ENCODE measurements at places on chromosomes 5 and 9.

GRCh38 chr5:88860501-88860900 is 22.5 kb downstream of the MEF2C start:
- no peak overlapping the region for H3K4me3 ChIP-seq
- H3K4me1 ChIP-seq, result no peaks in the 10 kb centered on the region
- no peak for DNase-seq
- H3K27ac ChIP-seq, result no peak overlapping the region

GRCh38 chr5:36770125-36770524 is 106.4 kb upstream of the NIPBL start:
- H3K4me3 ChIP-seq, result no peak overlapping the region
- peaks cover 2% of the 10 kb centered on the region for H3K36me3 ChIP-seq
- H3K4me1 ChIP-seq, result no peaks in the 10 kb centered on the region
- peaks cover 5% of the 10 kb centered on the region for H3K27me3 ChIP-seq
- DNase-seq, result no peak
- H3K27ac ChIP-seq, result no peak overlapping the region

DNA sequence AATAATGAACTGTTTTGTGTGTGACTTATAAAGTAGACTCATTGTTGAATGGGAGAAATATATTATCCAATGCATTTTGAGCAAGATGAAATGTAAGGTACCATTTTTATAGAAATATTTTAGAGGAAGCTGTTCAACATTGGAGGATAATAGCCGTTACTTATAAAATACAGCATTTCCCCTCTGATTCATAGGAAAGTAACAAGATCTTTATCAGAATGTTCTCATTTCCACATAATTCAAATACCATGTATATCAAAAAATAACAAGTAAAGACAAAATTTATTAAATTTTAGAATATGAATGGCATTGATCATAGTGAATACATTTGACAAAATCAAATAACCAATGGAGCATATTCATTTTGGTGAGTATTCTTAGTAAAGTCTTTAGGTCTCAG is 346.7 kb upstream of the PTGER4 start:
- no peaks in the 10 kb centered on the region for H3K36me3 ChIP-seq
- no peak overlapping the region for H3K27ac ChIP-seq
- H3K27me3 ChIP-seq, result no peaks in the 10 kb centered on the region
- DNase-seq, result no peak
- no peak overlapping the region for H3K4me3 ChIP-seq
- H3K4me1 ChIP-seq, result no peaks in the 10 kb centered on the region

DNA sequence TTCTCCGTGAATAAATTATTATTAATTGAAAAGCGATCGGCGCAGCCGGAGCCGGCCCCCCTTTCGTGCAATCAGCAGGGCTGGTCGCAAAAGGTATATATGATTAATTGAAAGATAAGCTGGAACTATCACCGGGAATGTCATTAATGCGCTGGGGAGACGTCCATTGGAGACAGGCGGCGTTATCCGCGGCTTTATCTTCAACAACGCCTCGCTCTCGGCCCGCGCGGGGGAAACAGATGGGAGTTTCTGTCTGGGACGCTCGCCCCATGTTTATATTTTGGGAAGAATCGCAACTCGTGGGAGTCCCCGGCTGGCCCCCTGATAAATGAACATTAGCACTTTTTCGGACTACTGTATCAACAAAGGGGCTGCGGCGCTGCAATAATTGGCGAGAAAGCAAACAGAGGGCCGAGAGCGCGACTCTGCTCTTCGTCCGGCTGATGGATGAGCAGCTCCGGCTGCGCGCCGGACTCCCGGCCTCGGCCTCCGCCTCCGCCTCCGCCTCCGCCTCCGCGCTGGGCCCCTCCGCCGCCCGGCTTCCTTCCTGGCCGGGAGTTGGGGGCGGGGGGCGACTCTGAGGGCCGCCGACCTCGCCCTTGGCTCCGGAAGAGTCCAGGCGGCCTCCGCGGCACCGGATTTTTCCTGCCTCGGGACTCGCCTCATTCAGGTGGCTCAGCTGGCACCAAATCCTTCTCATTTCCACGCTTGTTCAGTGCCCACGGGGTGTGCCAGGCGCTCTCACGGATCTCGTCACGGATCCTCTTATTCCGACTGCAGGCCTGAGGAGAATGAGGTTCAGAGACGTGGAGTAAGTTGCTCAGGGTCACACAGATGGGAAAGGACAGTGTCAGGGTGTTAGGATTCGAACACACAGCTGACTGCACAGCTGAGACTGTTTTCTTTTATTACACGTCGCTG is 3.6 kb upstream of the NKX2-5 start:
- peaks cover 100% of the 10 kb centered on the region for H3K27me3 ChIP-seq
- no peak for DNase-seq
- peak overlapping the region; percentile 69 for H3K4me3 ChIP-seq
- H3K27ac ChIP-seq, result no peak overlapping the region
- H3K4me1 ChIP-seq, result peaks cover 38% of the 10 kb centered on the region

- H3K36me3 ChIP-seq, result no peaks in the 10 kb centered on the region
- no peak overlapping the region for H3K27ac ChIP-seq
- no peak for DNase-seq
- no peaks in the 10 kb centered on the region for H3K27me3 ChIP-seq
- no peak overlapping the region for H3K4me3 ChIP-seq
Observed at GRCh38 chr9:12930906-12931305, 156.1 kb downstream of the LURAP1L start.

DNA sequence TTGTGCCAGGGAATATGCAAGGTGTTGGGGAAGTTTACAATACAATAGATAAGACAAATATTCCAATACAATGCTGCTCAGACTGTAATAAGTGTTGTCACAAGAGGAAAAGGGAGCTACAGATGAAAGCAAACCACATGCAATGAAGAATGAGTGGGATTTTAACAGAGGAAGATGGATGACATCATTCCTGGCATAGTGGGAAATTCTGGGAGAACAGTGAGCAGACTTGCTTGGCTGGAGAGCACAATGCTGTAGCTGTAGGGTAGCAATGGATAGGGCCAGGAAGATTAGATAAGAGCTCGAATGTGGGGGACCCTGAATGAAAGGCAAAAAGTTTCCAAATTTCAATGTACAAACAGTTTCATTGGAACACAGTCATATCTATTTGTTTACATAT is 9.5 kb upstream of the DPYSL3 start:
- H3K36me3 ChIP-seq, result no peaks in the 10 kb centered on the region
- H3K4me3 ChIP-seq, result no peak overlapping the region
- no peak for DNase-seq

DNA sequence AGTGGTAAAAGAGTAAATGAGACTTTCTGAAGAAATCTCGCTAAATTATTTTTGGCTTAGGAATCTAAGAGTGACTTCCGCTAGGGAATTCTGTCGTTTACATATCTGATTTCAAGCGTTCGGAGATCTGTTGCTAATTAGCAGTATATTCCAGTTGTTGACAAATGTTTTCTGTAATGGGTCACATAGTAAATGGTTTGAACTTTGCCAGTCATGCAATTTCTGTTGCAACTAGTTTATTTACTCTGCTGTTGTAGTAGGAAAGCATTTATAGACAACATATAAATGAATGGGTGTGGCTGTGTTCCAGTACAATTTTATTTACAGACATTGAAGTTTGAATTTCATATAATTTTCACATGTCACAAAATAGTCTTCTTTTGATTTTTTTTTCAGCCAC is 57.4 kb upstream of the JAK2 start:
- no peak overlapping the region for H3K4me3 ChIP-seq
- H3K27me3 ChIP-seq, result no peaks in the 10 kb centered on the region
- peaks cover 7% of the 10 kb centered on the region for H3K4me1 ChIP-seq
- DNase-seq, result no peak

DNA sequence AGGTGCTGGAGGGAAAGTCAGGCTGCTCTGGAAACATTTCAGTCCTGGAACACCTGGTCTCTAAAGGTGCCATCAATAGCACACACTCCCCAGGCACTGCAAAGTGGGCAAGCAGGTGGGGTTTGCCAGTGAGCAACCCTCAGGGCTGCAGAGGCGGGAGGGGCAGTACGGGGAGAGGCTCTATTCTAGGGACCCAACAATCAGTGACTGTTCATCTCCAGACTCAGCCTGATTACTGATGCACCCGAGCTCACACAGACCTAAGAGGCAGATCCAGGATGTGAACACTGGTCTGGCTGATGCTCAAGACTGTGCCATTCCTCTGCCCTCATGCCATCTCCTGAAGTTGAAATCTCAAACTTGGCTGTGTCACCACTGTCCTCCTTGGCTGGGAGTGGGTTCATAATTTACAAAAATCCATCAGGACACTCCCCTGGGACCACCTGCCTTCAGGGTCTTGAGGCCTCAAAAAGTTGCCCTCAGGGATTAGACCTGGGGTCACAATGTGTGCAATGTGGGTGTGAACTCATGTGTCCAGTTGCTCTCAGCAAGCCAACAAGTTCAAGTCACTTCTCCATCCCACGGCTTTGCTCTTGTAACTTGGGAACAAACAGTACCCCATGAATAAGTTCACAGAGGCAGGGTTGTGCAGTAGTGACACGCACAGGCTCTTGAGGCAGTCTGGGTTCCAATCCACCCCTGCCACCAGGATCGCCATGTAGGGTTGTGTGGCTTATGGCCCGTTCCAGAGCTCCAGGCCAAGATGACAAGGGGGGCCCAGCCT is 19.9 kb upstream of the KCNMB1 start:
- no peak overlapping the region for H3K27ac ChIP-seq
- no peak for DNase-seq
- H3K36me3 ChIP-seq, result no peaks in the 10 kb centered on the region
- H3K27me3 ChIP-seq, result peaks cover 15% of the 10 kb centered on the region
- H3K4me1 ChIP-seq, result peaks cover 4% of the 10 kb centered on the region
- no peak overlapping the region for H3K4me3 ChIP-seq

DNA sequence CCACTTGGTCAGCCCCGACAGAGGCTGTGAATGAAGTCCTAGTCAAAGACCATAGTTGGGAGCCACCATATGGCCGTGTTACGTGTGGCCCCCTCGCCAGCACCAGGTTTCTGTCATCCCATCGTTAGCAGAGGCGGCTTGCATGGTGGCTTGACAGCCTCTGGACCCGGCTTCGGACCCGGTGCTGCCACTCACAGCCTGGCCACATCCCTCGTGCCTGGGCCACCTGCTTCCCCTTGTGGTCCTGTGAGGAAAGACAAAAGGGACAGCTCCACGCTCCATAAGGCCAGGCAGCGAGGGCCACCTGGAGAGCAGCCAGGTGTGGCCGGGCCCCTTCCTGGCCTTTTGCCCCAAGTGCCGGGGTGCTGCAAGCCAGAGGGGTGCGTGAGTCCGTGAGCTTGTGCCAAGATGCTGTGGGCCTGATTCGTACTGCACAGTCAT is 6.2 kb downstream of the NKD2 start:
- H3K4me1 ChIP-seq, result peaks cover 6% of the 10 kb centered on the region
- DNase-seq, result no peak
- H3K36me3 ChIP-seq, result no peaks in the 10 kb centered on the region
- no peak overlapping the region for H3K27ac ChIP-seq
- peaks cover 33% of the 10 kb centered on the region for H3K27me3 ChIP-seq

DNA sequence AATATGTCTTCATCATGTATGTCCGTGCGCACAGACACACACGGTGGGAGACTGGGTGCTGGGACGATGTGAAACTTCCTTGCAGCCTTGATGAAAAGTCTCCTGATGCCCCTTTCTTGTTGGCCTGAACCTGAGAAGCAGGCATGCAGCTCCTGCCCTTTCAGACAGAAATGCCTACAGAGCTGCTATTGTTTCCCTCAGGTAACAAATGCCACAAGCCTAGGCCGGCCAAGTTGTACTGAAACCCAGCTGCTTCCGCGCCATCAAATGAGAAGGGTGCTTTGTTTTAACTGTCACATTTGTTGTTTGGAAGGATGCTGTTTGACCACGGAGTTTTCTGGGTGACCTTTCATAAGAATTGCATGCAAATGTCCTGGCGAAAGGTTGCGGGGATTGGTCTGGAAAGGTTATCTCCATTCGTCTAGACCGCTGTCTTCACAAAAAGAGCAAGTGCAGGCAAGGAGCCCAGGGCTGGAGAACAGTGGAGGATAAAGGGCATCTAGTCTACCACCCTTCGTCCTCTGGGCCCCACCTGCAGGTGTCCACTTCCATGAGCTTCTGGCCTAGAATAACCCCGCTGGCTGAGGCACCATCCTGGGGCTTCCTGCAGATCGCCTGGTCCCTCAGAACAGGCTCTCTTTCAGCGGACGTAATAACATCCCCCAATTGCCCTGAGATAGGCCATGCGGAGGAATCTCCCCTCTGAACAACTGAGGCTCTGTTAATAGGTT is 197.2 kb downstream of the SEMA6A start:
- no peaks in the 10 kb centered on the region for H3K27me3 ChIP-seq
- no peaks in the 10 kb centered on the region for H3K4me1 ChIP-seq
- DNase-seq, result no peak

DNA sequence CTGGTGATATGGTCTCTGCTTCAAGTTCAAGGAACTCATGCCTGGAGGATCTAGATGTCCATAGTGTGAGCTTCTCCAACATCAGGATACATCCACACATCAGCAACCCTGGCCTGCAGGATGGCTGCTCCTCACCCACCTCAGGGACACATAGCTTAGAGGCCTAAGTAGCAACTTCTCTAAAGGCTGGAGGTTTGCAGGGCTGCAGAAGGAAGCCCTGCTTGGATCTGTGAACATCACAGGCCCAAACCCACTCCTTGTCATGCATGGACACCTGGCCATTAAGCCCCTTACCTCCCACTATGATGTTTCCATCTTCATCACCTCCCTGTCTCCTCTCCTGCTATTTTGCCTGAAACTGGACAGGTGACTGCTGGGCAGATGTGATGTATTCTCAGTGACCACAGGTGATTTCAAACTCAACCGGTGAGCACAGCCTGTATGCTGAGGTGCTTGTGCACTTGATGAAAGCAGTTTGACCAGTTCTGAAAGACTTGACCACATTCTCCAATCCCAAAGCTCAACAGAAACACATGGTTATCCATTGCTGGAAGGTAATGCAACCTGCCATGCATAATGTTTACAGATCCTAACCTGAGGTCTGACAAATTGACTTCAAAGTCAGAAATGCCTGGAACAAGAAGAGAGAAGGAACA is 205.2 kb downstream of the FSTL4 start:
- H3K27me3 ChIP-seq, result peaks cover 30% of the 10 kb centered on the region
- no peaks in the 10 kb centered on the region for H3K4me1 ChIP-seq
- H3K27ac ChIP-seq, result no peak overlapping the region
- no peak overlapping the region for H3K4me3 ChIP-seq
- DNase-seq, result no peak

GRCh38 chr5:43335681-43336080 is 22.5 kb upstream of the HMGCS1 start:
- no peaks in the 10 kb centered on the region for H3K4me1 ChIP-seq
- peaks cover 16% of the 10 kb centered on the region for H3K27me3 ChIP-seq
- peaks cover 7% of the 10 kb centered on the region for H3K36me3 ChIP-seq
- no peak overlapping the region for H3K27ac ChIP-seq
- no peak for DNase-seq

DNA sequence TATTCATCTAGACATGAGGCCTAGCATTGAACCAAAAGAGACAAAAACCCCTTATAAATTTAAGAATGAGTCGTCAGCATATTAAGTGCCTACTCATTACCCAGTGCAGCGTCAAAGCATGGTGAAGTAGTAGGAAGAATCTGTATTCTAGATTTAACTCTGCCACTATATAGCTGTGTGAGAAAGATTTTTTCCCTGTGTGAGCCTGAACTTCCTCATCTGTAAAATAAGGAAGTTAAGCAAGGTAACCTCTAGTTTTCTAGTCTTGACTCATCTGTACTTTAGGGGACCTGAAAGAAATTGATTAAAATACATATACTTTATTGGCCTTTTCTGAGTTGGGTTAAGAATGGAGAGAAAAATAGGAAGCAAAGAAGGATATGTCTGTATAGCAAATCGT is 82.1 kb upstream of the RUSC2 start:
- H3K4me3 ChIP-seq, result no peak overlapping the region
- H3K36me3 ChIP-seq, result peaks cover 5% of the 10 kb centered on the region
- no peaks in the 10 kb centered on the region for H3K4me1 ChIP-seq

All from T-helper 17 cell (primary cell).